COR-L47 (cell line): ENCODE measurements at places on chromosomes 1 and 21.

GRCh38 chr1:75787524-75787923, 1.5 kb downstream of the RABGGTB start:
- DNase-seq, result no peak

- DNase-seq, result no peak
These were observed 1.7 kb downstream of the PRRX1 start for GRCh38 chr1:170665629-170666028.

DNA sequence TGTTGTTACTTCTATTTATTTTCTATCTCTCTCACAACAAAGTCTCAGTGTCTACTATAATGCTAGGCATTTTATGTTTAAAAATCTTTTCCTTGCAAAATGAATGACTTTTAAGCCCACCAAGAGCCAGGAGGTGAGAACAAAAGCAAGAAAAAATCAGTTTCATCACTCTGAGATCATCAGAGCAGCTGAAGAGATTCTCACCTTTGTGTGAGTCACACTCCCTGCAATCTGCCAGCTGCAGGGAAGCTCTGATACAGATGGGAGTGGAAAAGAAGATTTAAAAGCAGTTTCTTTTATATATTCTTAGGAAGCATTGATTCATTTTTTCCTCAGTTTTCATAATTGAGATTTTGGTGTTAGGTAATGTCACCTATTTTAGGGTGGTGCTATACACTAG, 107.6 kb downstream of the LHX9 start:
- DNase-seq, result no peak

DNA sequence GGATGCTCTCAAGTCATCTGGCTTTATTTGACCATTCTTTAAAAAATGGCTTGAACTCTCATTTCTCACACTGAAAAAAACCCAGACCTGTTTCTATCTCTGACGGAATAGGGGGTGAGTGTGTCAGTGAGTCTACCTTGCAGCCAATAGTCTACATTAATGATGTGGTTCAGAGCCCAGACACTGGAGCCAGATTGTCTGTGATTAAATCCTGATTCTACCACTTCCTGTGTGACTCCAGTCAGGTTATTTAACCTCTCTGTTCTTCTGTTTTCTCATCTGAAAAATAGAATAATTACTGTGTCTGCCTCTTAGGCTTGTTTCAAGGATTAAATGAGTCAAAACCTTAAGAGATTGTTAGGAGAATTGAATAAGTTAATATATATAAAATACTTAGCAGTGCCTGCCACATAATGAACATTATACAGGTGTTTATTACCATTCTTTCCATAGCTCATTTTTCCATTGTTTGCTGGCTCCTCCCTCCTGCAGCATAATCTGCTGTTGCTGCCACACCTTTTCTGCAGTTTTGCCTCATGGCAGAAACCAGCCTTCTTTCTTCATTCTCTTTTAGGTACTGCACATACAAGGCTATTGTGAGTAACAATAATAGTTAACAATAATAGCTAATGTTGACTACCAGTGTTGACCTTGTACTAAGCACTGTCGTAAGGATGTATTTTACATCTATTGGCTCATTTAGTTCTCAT, 157.6 kb upstream of the IVNS1ABP start:
- DNase-seq, result no peak

DNA sequence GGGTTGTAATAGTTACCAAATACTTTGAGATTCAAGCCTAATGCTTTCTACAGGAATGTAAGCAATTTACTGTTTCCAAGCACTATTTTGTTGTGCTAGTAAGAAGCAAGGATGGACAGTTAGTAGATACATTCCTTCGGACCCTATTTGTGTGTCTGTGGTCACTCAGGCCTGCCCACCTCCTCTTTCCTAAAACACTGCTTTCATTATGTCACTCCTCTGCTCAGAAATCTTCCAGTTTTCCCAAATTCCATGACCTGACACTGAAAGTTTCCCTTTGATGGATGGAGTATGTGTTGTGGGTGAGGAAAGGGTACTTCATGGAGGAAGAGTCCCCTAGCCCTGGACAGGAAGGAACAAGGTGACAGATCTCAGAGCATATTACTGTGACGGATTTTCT, 141.1 kb downstream of the DISP1 start:
- DNase-seq, result no peak

- DNase-seq, result no peak
These were observed 388.2 kb downstream of the USP25 start for GRCh38 chr21:16117851-16118590.

- no peak for DNase-seq
These were observed at the start of gene ADAMTS4 for GRCh38 chr1:161198897-161199431. ADAMTS4 (minus strand) TSS chr1:161199054; CDS start chr1:161198627, 427 bp downstream.

DNA sequence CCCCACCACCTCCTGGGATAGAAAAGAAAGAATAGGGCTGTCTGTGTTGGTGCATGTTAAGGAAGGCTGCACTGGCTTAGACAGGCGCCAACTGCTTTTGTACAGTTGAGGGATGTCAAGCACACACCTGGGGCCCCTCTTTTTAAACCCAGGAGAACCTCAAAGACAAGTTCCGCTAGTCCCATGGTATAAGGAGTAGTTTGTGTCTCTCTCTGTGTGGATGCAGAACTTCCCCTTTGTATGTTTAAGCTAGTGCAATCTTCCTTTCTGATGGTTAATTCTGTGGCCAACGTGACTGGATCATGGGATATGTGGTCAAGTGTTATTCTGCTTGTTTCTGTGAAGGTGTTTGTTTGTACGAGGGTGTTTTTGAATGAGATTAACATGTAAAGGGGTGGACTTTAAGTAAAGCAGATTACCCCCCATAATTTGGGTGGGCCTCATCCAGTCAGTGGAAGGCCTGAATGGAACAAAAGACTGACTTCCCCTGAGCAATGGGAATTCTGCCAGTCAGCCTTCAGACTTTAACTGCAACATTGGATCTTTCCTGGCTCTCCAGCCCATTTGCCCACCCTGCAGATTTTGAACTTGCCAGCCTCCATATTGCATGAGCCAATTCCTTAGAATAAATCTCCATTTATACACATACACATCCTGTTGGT, 9.5 kb upstream of the DUSP10 start:
- DNase-seq, result no peak

DNA sequence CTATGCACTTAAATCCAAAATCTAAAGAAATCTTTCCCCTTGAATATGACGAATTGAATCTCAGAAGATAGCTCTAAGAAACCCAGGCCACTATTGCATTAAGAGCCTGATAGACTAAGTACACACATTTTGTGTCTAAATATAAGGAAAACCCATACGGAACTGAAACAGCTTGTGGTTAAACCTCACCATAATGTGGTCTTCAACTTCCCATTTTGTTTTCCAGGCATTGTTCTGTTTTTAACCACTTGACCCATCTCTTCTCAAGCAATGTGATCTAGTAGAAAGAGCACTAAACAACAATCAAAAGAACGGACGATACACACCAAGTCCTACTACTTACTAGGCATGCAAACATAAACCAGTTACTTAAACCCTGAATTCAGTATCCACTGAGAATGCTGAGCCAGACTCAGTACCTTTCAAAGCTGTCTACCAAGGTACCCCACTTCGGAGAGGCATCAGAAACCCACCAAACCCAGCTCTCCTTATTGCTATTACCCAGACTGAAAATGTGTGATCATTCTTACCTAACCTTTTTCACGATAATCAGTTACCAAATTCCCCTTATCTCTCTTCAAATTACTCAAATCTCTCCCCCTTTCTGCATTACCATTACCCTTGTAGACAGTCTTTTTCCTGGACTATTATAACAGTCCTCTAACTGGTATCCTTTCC, 12.8 kb downstream of the OTUD7B start:
- DNase-seq, result no peak

DNA sequence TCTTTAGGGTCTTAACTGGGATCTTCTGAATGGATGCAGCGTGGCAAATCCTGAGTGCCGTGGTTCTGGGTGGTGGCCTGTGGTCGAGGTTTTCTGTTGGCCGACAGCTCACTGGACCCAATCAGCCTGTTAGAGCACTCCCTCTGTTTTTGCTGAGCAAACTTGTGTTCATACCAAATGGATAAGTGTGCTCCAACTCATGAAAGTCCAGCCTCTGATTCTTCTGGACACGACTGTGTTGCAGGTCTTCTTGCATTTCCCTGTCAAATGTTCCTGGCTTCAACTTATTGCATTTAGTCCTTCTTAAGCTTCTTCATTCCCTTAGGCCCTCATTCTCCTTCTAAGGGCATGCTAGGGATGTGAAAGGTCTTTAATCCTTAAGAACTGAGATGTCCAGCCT, 63.7 kb downstream of the AJAP1 start:
- DNase-seq, result no peak

DNA sequence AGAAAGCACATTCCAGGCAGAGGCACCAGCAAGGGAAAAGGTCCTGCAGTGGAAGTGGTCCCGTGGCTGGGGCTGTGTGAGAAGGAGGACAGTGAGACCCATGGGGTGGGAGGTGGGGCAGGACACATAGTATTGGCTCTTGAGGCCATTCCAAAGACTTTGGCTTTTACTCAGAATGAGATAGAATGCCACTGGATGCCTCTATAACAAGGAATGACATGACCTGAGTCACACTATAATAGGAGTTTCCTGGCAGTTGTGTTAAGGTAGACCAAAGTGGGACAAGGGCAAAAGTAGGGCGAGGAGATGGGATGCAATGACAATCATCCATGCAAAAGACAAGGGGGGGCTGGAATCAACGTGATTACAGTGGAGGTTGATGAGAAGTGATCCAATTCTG, 24.7 kb upstream of the LAMC2 start:
- no peak for DNase-seq

DNA sequence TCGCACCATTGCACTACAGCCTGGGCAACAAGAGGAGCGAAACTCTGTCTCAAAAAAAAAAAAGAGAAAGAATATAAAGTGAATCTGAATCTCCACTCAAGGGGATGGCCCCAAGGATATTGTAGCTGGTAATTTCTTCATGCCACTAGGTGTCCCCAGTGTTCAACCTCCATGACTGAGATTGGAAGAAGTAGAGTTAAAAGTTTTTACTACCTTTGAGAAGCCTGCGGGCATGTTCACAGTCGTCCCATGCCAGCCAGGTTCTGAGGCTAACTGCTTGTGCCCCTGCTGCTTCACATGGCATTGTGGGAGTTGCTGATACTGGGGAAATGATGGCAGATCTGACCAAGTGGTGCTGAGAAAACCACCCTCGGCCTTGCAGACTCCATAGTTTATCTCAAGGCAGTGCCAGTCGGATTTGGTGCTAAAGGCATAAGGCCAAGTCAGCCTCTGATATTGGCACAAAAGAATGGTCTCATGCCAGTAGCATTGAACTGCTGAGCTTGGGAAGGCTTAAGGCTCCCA, 10.8 kb upstream of the SHISA4 start:
- DNase-seq, result peak; percentile 18

GRCh38 chr1:153293851-153294250, 18.9 kb downstream of the PGLYRP3 start:
- DNase-seq, result no peak

- no peak for DNase-seq
These were observed 116.3 kb upstream of the C1orf21 start for GRCh38 chr1:184270556-184270955.

DNA sequence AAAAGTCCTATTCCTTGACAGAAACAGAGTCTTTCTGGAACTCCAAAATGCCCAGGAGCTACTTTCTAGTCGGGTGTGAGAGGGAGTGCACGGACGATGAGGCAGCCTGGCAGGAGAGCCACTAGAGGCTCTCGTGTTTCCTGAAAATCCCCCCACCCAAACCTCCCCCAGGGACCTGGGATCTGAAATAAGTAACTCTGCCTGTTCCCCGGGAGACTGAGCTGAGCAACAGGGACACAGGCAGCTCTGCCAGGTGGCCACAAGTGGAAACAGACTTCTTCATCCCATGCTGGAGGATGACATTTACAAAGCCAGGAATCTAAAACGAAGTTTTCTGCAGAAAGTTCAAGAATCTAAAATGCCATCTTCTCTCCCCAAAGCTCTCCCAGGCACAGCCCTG, 77.1 kb downstream of the ITPKB start:
- DNase-seq, result no peak

- DNase-seq, result no peak
These were observed 862.0 kb upstream of the NEGR1 start for GRCh38 chr1:73144311-73144710.

DNA sequence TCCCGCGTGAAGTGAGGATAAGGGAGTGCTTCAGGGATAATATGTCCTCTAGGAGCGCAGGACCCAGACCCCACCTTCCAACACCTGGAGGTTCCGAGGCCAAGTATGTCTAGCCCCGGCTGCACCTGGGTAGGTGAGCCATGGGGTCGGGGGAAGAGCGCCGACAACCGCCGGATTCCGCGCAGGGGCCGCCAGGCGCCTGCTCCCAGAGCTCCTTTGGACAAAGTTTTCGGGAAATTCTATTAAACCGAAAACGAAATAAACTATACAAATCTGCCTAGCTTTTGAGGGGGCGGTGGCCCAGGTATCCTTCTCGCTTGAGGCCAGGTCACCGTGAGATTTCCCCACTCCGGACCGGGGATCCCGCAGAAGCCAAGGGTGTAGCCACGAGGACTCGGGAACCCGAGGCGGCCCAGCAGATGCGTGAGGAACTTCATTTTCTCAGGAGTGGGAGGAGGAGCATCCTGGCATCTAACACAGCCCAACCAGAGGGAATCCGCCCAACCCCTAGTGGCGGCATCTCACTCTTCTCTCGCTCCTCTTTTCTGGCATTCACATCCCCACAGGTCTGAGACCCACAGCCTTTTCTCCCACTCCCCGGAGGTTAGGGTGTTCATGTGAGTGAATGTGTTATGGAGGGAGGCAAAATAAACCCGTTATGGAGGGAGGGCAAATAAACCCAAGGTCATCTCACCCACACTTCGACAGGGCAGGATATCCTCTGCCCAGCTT, 2.3 kb upstream of the DMRTA2 start:
- DNase-seq, result no peak

DNA sequence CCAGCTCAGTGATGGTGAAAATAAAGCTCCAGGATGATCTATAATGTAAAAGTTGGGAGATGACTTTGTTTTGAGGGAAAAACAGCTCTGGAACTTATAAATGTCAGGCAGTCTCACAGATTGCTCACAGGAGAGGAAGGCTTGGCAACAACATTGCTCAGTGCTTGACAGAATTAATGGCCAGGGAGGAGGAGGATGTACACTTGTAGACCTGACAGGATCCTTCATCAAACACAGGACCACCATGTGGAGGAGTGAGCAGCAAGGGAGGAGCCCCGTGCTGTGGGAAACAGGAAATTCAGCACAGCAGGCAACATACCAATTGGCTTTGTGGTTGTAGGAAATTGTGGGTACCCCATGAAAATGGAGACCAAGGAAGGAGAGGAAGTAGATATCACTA, 291.8 kb upstream of the CAMK1G start:
- no peak for DNase-seq

GRCh38 chr1:175363031-175363430, 170.5 kb upstream of the KIAA0040 start:
- DNase-seq, result no peak

GRCh38 chr1:4019606-4020331, 119.7 kb upstream of the C1orf174 start:
- DNase-seq, result no peak

DNA sequence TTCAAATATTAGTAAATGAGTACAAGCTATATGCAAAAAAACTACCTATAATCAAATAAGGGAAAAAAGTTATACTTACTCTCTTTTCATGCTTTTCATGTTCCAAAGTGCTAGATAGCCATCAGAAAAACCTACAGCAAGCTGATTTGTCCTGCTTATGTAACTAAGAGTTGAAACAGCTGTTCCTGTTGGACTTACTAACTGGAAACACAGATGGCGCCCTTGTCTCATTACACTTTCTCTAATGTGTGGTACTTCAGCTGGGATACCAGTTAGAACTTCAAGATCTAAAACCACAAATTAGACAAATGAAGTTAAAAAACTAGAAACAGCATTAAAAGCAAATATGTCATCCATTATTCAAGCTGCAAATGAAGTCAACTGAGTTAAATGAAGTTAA, 24.3 kb downstream of the AHCTF1 start:
- DNase-seq, result peak; percentile 45
